Karpas-422 (cell line): ENCODE measurements at places on chromosomes 5 and 9. TPM values are rescaled to one million over a fixed set of nuclear protein-coding genes. Genes with fewer than 3 reads are reported as not detected.

The FCN2 gene
- not detected in 2 replicates for total RNA-seq

GRCh38 chr5:132238169-132238744 is 10.6 kb upstream of the P4HA2 start:
- peak; percentile 87 for DNase-seq

The DMXL1 gene
- total RNA-seq: 37.6 and 107 TPM in 2 replicates

- no peak for DNase-seq
Observed at GRCh38 chr9:135667463-135668001, 4.4 kb downstream of the LCN9 start.
